ENCODE measurements at places on chromosomes 2 and 18.

DNA sequence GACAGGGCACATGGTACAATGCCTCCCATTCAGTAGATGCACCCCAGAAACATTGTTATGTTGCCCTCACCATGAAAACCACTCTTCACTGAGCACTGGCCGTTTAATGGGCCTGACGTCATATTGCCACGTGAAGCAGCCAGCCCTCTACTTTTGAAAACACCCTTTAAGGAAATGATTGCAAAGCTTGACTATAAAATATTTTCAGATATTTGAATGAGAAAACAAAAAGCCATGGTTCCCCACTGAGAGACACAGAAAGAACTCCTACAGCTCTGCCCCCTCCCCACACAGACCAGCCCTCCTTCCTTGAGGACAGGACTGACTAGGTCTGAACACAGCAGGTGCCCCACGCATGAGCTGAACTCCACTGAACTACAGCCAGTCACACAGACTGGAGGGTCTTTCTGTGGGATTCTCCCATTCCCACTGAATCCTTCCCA lies 349.1 kb downstream of the ANAPC1 start:
- no peak for DNase-seq

- DNase-seq: peak; percentile 78
These were observed 107.0 kb upstream of the ZC3H15 start for GRCh38 chr2:186379052-186379451.

DNA sequence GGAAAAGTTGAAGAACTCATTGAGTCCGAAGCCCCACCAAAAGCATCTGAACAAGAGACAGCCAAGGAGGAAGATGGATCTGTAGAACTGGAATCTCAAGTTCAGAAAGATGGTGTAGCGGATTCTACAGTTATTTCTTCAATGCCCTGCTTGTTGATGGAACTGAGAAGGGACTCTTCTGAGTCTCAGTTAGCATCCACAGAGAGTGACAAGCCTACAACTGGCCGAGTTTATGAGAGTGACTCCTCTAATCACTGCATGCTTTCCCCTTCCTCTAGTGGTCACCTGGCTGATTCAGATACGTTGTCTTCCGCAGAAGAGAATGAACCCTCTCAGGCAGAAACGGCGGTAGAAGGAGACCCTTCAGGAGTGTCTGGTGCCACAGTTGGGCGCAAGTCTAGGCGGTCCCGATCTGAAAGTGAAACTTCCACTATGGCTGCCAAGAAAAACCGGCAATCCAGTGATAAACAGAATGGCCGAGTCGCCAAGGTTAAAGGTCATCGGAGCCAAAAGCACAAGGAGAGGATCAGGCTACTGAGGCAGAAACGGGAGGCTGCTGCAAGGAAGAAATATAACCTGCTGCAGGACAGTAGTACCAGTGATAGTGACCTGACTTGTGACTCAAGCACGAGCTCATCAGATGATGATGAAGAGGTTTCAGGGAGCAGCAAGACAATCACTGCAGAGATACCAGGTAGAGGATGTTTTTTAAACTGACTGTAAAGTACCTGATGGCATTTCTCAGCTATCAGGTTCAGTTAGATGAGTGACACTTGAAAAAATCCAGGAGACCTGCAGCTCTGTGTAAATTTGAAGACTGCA lies 111.9 kb downstream of the HAUS1 start:
- peak; percentile 10 for DNase-seq

DNA sequence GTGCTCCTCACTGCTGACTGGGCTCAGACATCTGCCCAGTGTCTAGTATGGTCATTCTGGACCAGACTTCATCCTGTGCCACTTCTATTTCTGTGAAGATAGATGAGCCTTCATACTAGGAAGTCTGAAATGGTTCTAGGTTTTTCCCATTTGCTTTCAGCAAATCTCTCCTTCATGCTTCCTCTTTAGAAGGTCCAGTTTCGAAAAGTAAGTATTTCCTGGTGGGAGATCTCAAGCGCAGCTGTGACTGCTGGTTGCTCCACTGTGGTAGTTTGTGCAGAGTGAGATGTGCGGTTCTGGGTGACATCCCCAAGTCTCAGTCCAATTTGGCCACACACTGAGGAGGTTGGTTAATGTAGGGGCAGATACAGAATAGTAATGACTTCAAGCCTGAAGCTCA lies 14.4 kb downstream of the IL36B start:
- DNase-seq: no peak

DNA sequence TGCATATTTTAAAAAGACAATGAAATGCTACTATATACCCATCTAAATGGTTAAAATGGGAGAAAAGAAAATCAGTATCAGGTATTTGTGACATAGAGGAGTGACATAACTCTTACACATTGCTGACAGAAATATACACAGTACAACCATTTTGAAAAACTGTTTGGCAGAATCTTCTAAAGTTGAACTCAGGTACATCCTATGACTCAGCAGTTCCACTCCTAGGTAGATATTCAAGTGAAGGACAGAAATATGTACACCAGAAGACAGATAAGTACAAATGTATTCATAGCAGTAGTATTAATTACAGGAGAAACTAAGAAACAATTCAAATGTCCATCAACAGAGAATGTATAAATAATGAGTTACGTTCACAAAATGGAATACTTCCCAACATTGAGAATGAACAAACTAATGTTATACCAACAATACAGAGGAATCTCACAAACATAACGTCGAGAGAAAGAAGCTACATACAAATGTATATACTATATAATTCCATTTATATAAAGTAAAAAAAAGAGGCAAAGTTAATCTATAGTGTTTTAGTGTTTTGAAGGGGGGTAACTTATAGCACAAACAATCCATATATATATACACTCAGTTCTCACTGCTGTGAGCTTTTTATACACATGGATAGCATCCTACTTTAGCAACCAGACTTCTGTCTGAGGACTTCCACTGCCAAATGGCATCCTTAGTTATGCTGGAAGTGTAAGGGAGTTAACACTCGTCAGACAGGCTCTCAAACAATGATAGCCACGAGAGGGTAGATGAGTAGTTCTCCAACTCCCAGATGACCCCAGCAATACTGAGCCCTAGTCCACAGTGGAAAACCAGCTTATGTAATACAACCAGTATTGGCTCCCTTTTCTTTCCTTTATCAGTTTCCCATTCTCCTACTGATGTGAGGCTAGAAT lies 172.5 kb downstream of the NBAS start:
- DNase-seq: peak; percentile 39

DNA sequence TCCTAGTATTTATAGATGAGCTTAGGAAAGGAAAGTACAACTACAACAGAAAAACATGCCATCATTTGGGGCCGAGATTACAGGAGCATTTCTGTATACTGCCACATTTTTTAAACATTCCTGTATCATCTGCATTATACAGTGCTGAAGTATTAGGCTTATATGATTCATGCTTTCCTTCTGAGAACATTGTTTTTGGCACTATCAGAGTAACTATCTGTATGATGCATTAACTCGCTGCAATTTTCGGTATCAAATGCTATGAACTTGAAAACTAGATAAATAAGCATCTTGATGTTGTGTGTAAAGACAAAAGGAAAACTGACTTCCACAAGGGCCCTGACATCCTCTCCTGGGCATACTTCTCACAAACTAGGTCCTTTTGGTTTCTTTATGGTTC lies 102.0 kb downstream of the RIT2 start:
- DNase-seq: no peak

Data from bronchial epithelial cell (primary cell).